ENCODE measurements at places on chromosomes 4 and X. TPM values are rescaled to one million over a fixed set of nuclear protein-coding genes. Genes with fewer than 3 reads are reported as not detected.

GRCh38 chr4:69936566-69936965 is 5.7 kb downstream of the CSN1S1 start:
- H3K27me3 ChIP-seq, result no peaks in the 10 kb centered on the region
- H3K4me3 ChIP-seq, result no peak overlapping the region
- H3K4me1 ChIP-seq, result no peaks in the 10 kb centered on the region

DNA sequence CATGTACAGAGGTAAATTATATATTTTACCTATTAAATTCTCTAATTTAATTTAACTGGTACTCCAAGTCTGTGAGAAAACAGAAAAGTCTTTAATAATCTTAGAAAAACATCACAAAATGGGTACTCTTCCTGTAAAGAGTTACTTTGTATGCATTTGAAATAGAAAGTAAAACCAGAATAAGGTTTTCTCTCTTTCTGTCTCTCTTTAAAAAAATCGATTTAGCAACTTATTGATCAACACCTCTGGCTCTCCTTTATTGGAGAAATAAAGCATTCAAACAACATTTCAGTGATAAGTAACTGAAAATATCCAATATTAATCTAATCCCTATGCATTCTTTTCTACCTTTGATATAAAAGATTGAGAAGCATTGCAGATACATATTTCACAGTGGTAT is 27.4 kb downstream of the ATOH1 start:
- no peak overlapping the region for H3K4me3 ChIP-seq
- no peak for DNase-seq
- H3K27me3 ChIP-seq, result no peaks in the 10 kb centered on the region
- H3K27ac ChIP-seq, result no peak overlapping the region
- H3K36me3 ChIP-seq, result no peaks in the 10 kb centered on the region

GRCh38 chr4:174449152-174449551 is 73.1 kb downstream of the HPGD start:
- no peak for DNase-seq
- H3K4me1 ChIP-seq, result no peaks in the 10 kb centered on the region
- H3K27ac ChIP-seq, result no peak overlapping the region
- H3K36me3 ChIP-seq, result no peaks in the 10 kb centered on the region

GRCh38 chrX:11267425-11267824 is 25.8 kb upstream of the AMELX start:
- H3K36me3 ChIP-seq, result no peaks in the 10 kb centered on the region
- DNase-seq, result no peak
- peaks cover 2% of the 10 kb centered on the region for H3K27me3 ChIP-seq
- no peak overlapping the region for H3K4me3 ChIP-seq

GRCh38 chr4:25347473-25347872 is 29.6 kb upstream of the ANAPC4 start:
- H3K27ac ChIP-seq, result no peak overlapping the region
- no peaks in the 10 kb centered on the region for H3K4me1 ChIP-seq
- no peak for DNase-seq
- no peak overlapping the region for H3K4me3 ChIP-seq
- peaks cover 4% of the 10 kb centered on the region for H3K36me3 ChIP-seq

Gene CTAG2
- total RNA-seq, result not detected

DNA sequence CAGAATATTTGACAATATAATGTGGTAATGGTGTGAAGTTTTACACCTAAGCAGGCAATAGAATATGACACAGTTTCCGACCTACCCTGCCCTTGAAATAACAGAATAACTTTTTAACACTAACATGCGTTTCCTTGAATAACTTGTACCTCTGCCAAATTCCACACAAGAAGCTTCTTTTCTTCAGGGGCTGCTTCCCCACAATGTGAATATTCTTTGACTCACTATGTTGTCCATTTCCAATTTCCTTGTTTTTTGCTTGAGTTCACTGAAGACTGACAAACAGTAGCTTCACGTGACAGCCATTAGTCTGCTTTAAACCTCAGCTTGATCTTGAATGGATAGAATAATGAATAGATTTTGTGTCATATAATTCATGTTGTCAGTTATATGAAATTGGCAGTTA is 14.3 kb downstream of the SHROOM3 start:
- peaks cover 22% of the 10 kb centered on the region for H3K4me1 ChIP-seq
- no peak for DNase-seq
- peak overlapping the region; percentile 19 for H3K27ac ChIP-seq
- no peaks in the 10 kb centered on the region for H3K36me3 ChIP-seq

GRCh38 chr4:26780539-26780938 is 80.1 kb upstream of the STIM2 start:
- DNase-seq, result no peak
- H3K27ac ChIP-seq, result no peak overlapping the region
- no peaks in the 10 kb centered on the region for H3K27me3 ChIP-seq
- no peaks in the 10 kb centered on the region for H3K36me3 ChIP-seq
- no peaks in the 10 kb centered on the region for H3K4me1 ChIP-seq

DNA sequence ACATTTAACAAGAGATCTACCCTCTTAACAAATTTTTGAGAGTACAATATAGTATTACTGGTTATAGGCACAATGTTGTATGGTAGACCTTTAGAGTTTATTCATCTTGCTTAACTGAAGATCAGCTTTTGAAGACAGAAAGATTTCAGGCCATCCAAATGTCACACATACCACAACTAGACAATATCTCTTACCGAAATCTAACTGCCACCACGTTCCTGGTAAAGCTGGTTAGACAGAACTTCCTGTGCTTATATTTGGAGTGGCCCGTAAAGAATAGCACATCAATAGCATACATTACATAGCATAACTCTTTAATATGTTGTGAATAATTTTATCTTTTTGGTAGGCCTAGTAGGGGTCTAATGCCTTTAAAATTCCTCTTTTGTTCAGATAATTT is 29.8 kb upstream of the ARHGEF6 start:
- H3K36me3 ChIP-seq, result no peaks in the 10 kb centered on the region
- H3K27ac ChIP-seq, result peak overlapping the region; percentile 70
- peaks cover 4% of the 10 kb centered on the region for H3K4me1 ChIP-seq

DNA sequence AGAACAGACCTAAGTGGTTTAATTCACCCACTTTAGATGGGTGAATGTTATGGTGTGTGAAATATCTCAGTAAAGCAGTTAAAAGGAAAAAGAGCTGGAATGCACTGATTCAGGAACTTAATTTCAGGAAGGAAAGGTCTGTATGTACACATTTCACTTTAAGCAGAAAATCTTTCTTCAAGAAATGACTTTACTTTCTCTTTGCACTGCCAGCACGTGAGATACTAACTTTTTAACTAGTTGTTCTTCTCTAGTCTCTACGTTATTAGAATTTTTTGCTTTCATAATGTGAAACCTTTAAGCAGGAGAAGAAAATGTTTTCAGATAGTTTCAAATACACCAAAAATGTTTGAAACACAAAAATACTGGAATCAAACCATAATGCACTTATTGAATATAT is 18.8 kb downstream of the C4orf46 start:
- H3K4me1 ChIP-seq, result no peaks in the 10 kb centered on the region
- no peak for DNase-seq
- H3K27me3 ChIP-seq, result peaks cover 7% of the 10 kb centered on the region
- H3K36me3 ChIP-seq, result no peaks in the 10 kb centered on the region
- H3K4me3 ChIP-seq, result peak overlapping the region; percentile 4

DNA sequence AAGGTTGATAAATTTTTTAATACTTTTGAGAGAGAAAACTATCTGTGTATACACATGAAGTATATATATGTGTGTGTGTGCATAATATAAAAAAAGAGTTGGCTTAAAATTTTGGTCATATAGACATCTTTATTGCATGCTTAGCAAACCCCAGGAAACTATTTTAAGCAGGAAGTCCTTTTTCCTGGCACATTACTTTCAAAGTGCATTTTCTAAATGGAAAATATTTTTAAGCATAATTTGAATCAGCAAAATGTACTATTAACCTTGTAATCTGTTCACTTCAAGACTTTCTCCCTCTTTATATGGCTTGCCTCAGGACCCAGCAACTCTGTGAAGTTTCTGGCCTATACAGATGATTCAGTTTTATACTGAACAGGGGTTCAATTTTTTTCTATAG is 106.3 kb downstream of the CDS1 start:
- no peaks in the 10 kb centered on the region for H3K36me3 ChIP-seq
- no peak overlapping the region for H3K4me3 ChIP-seq
- H3K27me3 ChIP-seq, result no peaks in the 10 kb centered on the region
- DNase-seq, result no peak

Gene GYPB
- total RNA-seq, result not detected
